ENCODE measurements at places on chromosomes 13 and 19.
A peak's percentile ranks its signal among the peaks of the same experiment; 100 is the strongest.

DNA sequence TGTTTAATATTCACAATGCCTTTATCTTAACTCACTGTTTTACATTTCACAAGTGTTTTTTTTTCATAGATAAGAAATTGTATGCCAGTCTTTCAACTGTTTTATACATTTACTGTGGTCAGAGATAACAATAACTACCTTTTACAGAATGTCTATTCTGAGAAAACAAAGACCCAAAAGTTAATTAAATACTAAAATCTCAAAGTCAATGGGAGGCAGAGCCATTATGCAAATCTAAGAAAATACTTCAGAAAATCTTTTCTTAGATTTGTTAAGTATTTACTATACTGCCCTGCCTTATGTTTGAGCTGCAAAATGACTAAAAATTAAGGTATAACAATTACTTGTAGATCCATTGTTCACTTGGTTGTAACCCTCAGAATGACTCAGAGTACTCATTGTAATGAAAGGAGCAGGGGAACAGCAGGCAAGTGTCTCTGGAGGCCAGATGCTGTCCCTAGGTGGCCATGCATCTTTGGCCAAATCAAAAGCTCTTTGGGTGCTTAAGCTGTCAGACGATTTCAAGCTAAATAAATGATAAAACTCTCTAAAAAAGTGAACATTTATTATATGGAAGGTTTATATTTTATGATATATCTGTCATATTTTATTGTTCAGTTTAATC, 770.1 kb upstream of the PCDH20 start:
- no peak for DNase-seq

- no peak for DNase-seq
These were observed 17.5 kb upstream of the SIGLEC14 start for GRCh38 chr19:51664131-51664530.

DNA sequence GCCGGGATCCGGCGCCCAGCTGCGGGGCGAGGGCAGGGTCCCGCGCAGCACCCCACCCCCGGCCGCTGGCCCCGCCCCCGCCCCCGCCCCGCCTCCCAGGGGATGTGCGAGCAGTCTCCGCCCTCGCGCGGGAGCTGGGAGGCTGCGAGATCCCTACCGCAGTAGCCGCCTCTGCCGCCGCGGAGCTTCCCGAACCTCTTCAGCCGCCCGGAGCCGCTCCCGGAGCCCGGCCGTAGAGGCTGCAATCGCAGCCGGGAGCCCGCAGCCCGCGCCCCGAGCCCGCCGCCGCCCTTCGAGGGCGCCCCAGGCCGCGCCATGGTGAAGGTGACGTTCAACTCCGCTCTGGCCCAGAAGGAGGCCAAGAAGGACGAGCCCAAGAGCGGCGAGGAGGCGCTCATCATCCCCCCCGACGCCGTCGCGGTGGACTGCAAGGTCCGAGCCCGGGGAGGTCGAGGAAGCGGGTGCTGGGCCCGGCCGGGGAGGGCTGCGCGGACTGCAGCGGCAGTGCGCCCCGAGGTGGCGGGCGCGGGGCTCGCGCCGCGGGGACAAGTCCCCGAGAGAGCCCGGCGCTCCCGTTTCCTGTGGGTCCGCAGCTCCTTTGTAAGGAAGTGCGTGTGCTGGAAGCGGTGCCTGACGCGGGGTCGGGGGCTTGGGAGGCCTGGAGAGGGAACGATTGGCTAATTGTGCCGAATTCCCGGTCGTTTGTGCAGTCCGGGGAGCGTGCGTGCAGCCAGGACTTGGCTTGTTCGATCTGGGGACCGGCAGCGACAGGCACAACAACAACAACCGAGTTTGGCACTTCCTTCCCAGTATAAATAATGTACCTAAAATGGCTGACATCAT, at the start of gene ITM2B:
Gene ITM2B, plus strand, starts transcription at position 161 of the 843 bp plus-strand sequence. Its CDS starts 155 bp downstream, at position 316.
- peak; percentile 57 for DNase-seq

GRCh38 chr13:50284540-50284939, 269.3 kb downstream of the KCNRG start:
- DNase-seq, result no peak

- DNase-seq, result peak; percentile 82
These were observed 33.6 kb upstream of the FNDC3A start for GRCh38 chr13:48942131-48942530.

DNA sequence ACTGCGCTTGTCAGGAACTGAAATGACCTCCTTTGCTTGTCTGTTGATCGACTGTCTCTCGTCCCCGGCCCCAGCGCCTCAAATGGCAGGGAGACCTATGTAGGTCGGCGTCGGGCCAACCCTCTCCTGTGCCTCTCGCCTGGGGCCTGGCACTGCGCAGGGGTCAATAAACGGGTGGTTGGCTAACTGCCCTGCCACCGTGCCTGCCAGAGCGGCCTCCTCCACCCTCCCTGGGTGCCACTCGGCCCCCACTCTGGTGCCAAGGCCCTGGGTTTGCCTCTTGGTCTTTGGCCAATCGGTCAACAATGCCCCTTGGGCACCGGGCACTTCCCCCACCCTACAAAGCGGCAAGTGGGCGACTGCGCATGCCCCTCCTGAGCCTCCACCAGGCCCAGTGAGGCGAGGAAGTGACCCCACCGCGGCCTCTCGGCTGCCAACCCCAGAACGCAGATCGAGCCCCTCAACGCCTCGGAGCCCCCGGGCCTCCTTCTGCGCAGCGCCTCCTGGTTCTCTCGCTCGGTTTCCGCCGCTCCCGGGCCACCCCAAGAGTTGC, 1.1 kb downstream of the KEAP1 start:
- DNase-seq, result no peak

GRCh38 chr19:5131031-5131505, 162.2 kb downstream of the KDM4B start:
- no peak for DNase-seq

- DNase-seq, result no peak
These were observed 12.9 kb downstream of the NOVA2 start for GRCh38 chr19:45960595-45961235.

GRCh38 chr13:105660561-105660960, 874.9 kb downstream of the EFNB2 start:
- no peak for DNase-seq

GRCh38 chr19:51711702-51712101, 12.1 kb downstream of the HAS1 start:
- no peak for DNase-seq

DNA sequence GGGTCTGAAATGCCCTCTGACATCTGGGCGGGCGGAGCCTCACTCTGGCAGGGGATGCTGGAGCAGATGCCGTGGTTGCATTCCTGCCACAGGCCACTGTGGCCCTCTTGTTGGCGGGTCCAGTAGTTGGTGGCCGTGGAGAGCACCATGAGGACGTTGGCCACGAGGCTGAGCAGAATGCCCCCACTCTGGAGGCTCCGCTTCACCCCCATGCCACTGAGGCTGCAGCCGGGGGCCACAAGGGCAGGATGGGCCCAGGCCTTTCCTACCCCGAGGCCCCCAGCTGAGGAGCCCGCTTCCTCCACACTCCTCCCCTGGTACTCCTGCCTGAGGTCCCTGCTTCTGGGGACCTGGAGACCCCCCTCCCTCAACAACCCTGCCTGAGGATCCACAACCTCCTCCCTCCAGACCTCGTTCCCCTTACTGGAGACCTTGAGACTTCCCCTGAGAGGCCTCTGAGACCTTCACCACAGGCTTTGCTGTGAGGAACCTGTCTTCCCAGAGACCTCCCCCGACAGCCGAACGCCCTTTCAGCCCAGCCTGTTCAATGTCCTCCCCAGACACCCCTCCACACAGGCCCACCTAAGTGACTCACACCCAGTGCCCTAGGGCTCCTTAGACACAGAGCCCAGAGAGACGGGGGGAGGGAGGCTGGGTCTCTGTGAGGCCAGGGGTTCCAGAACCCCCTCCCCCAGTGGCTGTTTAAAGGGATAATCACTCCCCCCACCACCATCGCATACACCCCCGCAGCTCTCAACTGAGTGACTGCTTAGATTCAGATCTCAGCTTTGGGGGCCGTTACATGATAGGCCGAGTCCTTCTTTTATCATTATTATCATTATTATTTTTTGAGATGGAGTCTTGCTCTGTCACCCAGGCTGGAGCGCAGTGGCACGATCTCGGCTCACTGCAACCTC, at the start of gene CLDND2:
Gene CLDND2, minus strand, starts transcription at position 638 of the 917 bp plus-strand sequence. Its CDS starts 426 bp downstream, at position 212.
- no peak for DNase-seq

DNA sequence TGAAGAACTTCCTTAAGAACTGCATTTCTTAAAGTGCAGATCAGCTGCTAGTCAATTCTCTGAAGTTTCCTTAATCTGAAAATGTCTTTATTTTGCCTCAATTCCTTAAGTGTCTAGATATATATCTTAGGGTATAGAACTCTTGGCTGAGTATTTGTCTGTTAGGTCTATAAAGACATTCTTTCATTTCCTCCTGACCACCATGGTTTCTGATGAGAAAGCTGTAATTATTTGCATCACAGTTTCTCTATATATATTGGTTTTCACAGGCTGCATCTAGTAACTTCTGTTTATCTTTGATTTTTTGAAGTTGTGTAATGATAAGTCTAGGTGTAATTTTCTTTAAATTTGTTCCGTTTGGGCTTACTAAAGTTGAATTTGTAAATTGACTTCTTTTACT, 15.2 kb downstream of the NDFIP2 start:
- no peak for DNase-seq

GRCh38 chr13:107069108-107069776, 501.3 kb upstream of the ARGLU1 start:
- no peak for DNase-seq

- DNase-seq, result peak; percentile 90
These were observed 14.9 kb upstream of the SCN1B start for GRCh38 chr19:35015270-35015953.

GRCh38 chr13:77653301-77653700, 44.2 kb upstream of the SLAIN1 start:
- DNase-seq, result no peak

DNA sequence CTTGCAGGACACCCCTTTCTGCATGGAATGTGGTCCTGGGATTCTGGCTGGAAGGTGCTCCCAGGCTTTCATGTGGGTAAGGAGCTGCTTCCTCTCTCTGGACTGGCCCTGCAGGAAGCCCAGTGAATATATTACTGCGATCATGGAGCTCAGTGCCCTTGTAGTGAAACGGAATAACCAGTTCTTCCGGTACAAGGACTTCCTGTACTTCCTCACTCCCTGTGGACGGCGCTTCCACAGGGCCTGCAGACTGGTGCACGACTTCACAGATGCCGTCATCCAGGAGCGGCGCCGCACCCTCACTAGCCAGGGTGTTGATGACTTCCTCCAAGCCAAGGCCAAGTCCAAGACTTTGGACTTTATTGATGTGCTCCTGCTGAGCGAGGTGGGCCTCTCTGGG, 8.0 kb downstream of the CYP4F8 start:
- DNase-seq, result no peak

DNA sequence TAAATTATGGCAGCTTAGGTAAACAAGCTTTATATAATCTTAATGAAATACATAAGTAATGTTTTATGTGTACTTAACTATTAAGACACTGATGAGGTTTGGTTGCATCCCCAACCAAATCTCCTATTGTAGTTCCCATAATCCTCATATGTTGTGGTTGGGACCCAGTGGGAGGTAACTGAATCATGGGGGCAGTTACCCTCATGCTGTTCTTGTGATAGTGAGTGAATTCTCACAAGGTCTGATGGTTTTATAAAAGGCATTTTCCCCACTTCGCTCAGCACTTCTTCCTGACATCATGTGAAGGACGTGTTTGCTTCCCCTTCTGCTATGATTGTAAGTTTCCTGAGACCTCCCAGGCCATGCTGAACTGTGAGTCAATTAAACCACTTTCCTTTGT, 212.7 kb downstream of the DIAPH3 start:
- no peak for DNase-seq

GRCh38 chr13:24922387-24922744, 158.4 kb downstream of the RNF17 start:
- DNase-seq, result peak; percentile 25

GRCh38 chr19:23098988-23099387, 17.8 kb upstream of the ZNF730 start:
- no peak for DNase-seq

GRCh38 chr13:65926750-65927171, 1303.4 kb downstream of the PCDH9 start:
- DNase-seq, result no peak

- no peak for DNase-seq
These were observed 5.9 kb upstream of the SRRM5 start for GRCh38 chr19:43605875-43606568.

GRCh38 chr19:3343619-3344502, 22.5 kb upstream of the NFIC start:
- DNase-seq, result peak; percentile 92

DNA sequence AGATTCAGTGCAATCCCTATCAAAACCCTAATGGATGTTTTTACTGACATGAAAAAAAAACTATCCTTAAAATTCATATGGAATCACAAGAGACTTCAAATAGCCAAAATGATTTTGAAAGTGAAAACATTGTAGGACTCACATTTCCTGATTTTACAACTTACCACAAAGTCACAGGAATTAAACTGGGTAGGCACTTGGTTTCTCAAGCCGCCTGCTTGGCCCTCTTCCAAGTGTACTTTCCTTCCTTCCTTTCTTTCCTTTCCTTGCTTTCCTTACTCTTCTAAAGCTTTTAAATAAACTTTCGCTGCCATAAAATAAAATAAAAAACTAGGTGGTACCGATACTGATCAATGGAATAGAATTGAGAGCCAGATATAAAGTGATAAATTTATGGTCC, 21.0 kb upstream of the CD33 start:
- no peak for DNase-seq

- no peak for DNase-seq
These were observed 58.0 kb downstream of the MAP4K1 start for GRCh38 chr19:38559428-38560401.

DNA sequence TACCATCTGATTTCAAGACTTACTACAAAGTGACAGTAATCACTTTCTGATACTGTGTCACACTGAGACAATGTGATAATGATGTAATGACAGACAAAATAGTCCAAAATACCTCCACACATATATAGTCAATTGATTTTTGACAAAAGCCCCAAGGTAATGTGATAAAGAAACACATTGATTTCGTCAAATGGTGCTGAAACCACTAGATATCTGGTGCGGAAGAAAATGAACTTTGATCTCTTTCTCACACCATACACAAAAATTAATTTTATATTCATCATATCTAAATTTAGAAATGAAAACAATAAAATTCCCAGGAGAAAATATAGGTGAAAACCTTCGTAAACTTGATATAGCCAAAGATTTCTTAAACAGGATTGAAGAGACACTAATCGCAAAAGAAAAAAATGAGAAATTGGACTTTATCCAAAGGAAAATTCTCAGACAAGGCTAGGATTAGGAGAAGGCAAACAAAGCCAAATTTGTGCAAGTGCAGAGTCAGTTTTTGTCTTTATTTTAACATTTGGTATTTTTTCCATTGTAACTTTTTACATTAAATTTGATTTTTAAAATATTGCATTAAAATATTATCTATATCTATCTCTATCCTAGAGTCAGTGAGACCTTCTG, 739.9 kb downstream of the DIAPH3 start:
- no peak for DNase-seq
